Stimulated activated naive CD8-positive, alpha-beta T cell treated with anti-CD3 and anti-CD28 coated beads, Interleukin-15, Interleukin-2, amounts not matched to agents 100 U/mL and 50 U/mL, for 24 hours (primary cell): ENCODE measurements at places on chromosomes 2 and 18.

DNA sequence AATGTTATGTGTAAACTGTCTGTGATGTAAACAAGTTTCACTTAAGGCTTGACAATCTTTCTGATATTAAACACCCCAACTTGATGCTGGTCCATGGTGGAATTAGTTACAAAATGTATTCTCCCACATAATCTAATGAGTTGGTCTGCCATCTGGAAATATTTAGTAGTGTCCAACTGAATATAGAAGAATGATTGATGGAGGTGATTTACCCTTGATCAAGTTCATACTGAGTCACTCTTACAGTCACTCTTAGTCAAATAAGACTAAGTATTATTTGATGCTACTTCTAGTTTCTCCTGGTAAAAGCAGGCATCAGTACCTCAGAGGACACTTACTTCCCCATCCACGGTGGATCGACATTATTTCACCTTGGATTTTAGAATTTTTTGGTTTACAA is 198.1 kb downstream of the SATB2 start:
- no peak for DNase-seq

- DNase-seq = no peak
Observed at GRCh38 chr2:241817126-241817820, 8.3 kb downstream of the NEU4 start.

- DNase-seq = no peak
Observed at GRCh38 chr2:15583826-15584225, 7.8 kb upstream of the DDX1 start.

DNA sequence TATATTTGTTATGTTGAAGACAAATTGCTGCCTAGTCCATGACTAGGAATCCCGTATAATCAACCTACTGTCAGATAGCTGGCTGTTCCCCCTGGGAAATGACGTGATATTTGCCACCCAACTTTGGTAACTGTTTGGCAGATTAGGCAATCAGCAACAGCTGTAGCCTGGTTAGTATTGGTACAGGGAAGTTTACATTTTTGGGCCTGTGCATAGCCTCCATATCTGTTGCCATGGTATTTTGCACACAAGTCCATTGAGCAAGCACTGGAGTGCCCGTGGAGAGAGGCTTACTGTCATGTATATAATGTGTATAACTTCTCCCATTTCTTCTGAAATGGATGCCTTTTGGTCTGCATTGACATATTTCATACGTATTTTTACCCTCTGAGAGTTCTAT is 27.7 kb downstream of the BIRC6 start:
- DNase-seq = no peak

DNA sequence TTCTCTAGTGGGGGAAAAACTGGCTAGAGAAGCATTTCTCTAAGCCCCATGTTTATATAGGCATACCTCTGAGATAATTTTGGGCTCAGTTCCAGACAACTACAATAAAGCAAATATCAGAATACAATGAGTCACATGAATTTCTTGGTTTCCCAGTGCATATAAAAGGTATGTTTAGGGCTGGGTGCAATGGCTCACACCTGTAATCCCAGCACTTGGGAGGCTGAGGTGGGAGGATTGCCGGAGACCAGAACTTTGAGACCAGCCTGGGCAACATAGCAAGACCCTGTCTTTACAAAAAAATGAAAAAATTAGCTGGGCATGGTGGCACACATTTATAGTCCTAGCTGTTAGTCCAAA is 22.2 kb downstream of the TSN start:
- no peak for DNase-seq

- no peak for DNase-seq
Observed at GRCh38 chr18:71028285-71028762, 739.5 kb downstream of the SOCS6 start.

DNA sequence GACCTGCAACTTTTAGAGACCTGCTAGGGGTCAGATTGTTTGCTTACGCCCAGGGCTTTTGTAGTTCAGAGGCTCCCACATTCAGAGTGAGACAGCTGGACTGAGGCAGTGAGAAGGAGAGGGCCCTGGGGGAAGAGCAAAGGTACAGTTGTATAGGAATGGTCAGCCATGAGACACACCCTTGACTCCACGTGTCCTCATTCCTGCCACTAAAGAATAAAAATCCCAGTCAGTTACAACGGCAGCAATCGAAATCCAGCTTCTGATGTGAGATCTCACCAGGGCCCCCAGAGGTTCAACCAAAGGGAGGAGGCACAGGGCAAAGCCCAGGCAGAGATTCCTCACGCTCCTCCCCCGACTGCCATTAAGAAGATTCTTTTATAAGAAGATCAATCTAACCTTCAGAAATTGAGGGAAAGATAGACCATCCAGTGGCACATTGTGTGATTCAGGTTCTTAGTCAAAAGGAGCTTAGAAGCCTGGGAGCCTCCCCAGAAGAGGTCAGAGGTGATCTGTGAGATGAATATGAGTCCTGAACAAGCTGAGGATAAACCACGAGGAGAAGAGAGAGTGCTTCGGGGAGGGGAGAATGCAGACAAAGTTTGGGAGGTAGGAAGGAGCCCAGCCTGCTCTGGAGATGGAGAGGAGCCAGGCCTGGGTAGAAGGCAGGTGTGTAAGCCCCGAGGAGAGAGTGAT is 317.0 kb downstream of the CYP26B1 start:
- no peak for DNase-seq

- no peak for DNase-seq
Observed at GRCh38 chr18:26617151-26617554, 68.8 kb upstream of the KCTD1 start.

GRCh38 chr2:188984065-188984491 is 9.9 kb downstream of the COL3A1 start:
- no peak for DNase-seq

- DNase-seq = no peak
Observed at GRCh38 chr18:23827681-23828080, 138.4 kb downstream of the LAMA3 start.

DNA sequence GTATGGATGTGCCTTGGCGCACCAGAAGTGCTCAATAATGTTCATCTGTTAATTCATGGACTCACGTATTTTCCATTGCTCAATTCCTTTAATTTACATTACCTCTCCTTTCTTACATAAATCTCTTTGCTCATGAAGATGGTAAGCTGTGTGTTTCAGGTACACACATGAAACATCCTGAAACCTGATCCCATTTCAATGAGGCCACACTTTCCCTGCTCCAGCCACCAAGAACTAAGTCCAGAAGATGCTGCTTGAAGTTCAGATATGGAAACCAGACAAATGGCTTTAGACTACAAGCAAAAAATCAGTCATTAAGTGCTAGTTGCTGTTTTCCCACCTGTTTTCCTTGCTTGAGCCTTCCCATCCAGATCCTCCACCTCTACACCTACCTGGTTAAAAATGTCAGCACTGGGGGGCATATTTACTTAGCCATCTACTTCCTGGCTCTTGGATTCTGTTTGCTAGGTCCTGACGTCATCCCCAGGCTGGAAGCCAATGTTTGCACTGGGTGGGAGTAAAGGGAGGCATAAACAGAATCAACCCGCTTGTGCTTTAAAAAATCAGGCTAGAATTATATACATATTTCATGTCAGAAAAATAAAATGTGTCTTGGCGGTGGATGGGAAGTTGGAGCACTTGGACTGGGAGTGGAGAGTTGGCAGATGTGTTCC is 309.7 kb downstream of the OSR1 start:
- no peak for DNase-seq

GRCh38 chr18:13641551-13642439 is 84.6 kb downstream of the FAM210A start:
- DNase-seq = no peak

DNA sequence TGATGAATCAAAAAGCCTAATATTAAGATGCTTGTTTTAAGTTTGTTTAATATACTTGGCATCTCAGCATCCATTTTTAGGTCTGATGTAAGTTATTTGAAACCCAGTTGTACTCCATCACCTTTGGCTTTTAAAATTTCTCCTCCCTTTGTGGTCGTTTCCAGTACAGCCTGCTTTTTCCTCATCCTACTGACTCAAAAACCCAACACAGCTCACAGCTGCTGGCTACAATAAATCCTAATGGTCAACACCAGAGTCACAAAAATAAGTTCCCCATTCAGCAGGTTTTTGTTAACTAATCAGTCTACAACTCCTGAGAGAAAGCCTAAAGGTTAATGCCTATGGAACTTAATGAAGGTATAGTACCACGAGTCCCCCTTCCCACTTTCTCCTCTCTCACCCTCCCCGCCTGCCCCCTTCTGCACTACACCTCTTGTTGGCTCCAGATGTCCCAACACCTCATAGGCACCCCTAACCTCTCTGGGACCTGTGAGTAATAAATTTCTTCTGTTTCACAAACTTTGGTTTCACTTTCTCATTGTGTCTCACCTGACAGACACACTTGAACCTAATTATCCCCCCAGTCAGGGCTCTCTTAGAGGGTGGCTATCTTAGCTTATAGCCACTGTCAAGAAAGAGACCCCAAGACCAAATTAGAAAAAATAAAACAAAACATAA is 148.6 kb downstream of the GALNT1 start:
- DNase-seq = no peak

- DNase-seq = no peak
Observed at GRCh38 chr2:46841621-46842020, 74.0 kb downstream of the MCFD2 start.

DNA sequence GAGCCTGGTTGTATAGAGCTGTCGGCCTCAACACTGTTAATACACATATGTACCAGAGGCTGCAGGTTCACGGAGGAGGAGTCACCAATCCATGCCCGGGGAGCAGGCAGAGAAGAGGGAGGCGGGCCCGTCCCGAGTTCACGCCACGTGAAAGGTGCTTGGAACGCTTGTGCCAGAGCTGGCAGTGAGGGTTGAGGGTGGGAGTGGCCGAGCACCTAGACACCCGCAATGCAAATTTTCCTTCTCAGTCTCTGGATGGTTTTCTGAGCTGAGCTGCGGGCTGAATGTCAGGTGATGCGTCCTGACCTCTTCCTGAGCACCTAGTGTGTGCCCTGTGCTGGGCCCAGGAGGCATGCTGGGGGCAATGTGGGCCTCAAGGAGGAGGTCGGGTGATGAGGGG is 52.2 kb downstream of the ODC1 start:
- DNase-seq = no peak

- DNase-seq = no peak
Observed at GRCh38 chr2:79580175-79580574, 67.3 kb downstream of the CTNNA2 start.

GRCh38 chr2:202102425-202103000 is 29.5 kb downstream of the KIAA2012 start:
- DNase-seq = no peak

DNA sequence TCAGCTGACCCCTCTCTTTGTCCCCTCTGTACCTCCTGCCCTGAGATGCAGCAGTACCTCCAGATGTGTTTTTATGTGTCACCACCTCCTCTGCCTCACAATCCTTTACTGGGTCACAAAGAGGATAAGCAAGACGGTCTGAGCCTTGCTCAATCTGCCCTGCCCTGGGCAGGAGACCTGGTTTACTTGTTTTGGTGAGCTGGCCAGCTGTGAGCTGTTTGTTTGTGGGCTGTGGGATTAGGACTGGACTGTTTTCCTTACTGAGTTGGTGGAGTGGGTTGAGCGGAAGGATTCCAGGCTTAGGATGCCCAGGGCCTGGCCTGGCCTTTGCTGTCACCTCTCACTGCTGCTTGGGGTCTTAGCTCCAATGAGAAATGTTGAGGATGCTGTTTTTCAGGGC is 299.5 kb downstream of the SRBD1 start:
- DNase-seq = no peak

GRCh38 chr2:33477473-33478468 is 1.3 kb downstream of the RASGRP3 start:
- DNase-seq = no peak

- no peak for DNase-seq
Observed at GRCh38 chr2:46029332-46029811, 267.8 kb upstream of the EPAS1 start.

DNA sequence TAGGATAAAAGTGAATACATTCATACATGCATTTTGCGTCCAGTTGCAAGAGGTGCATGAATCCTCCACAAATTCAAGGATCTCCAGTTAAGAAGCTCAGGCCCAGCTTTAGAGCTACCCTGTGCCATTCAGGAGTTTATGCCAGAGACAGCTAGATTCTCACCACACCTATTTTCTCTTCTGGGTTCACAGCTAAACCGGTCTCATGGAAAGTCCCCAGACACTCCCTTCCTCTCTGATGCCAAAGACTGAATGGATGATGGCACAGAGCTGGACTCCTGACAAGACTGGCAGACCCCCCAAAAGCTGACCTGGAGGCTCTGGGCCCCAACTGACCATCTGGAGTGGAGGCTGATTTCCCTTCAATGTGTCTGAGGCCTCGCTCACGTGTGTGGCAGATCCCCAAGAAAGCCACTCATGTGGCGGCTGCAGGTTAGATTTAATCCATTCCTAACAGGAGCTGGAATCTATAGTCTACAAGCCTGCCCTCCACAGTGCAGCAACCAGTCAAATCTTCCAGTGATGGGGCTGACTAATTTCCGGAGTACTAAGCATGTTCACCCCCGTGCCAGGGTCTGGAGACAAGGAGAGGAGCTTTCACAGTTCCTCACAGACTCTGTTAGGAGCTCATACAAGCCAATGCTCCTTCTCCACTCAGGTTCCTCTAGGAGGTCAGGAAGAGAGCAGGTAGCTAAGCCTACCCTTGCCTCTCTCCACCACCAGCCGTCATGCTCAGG is 257.1 kb downstream of the BCL11A start:
- DNase-seq = no peak

DNA sequence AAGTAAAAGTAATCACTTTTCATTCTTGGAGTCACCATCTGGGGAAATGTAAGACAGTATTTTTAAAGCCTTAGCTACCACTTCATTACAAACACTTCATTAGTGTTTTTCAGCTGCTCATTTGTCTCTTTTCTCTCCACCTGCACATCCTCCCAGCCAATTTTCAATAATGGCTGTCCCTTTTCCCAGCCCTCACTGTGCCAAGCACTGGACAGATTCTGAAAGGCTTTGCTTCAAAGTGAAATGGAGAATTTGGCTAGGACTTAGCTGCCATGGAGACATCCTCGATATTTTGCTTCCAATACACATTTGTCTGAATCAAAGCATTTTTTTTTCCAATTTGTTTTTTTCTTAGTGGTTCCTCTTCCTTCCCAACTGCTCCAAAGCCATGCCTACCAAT is 272.4 kb upstream of the NRXN1 start:
- no peak for DNase-seq

- DNase-seq = no peak
Observed at GRCh38 chr2:174581491-174581890, 16.1 kb downstream of the WIPF1 start.

GRCh38 chr2:8368463-8368862 is 313.4 kb upstream of the ID2 start:
- no peak for DNase-seq
